CD4-positive, alpha-beta memory T cell (primary cell): ENCODE measurements at places on chromosomes 1 and 21. TPM values are rescaled to one million over a fixed set of nuclear protein-coding genes. Genes with fewer than 3 reads are reported as not detected.

HAO2 gene
- not detected for total RNA-seq

ARHGAP29 gene
- total RNA-seq, result not detected

TBX15 gene
- total RNA-seq, result not detected

GRCh38 chr1:119954476-119955422 is 58.4 kb upstream of the ADAM30 start:
- no peak for DNase-seq

AADACL4 gene
- not detected for total RNA-seq

DNA sequence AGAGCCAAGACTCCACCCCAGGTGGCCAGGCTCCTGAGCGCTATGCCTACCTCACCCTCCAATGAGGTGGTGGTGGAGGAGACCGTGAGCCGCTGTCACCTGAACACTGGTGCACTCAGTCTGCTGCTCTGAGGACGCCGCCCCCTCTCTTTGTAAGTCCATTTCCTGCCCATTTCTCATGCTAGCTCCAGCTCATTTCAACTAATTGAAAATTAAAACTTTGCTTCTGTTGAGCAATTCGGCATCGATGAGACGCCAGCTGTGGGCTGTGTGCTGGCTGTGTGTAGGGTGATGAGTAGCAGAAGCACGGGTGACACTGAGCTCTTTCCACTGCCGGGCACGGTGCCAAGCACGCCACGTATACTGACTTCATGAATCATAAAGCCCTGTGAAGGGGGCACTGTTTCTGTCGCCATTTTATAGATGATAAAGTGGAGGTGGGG is 11.2 kb downstream of the TNFRSF1B start:
- DNase-seq, result peak; percentile 86

DNA sequence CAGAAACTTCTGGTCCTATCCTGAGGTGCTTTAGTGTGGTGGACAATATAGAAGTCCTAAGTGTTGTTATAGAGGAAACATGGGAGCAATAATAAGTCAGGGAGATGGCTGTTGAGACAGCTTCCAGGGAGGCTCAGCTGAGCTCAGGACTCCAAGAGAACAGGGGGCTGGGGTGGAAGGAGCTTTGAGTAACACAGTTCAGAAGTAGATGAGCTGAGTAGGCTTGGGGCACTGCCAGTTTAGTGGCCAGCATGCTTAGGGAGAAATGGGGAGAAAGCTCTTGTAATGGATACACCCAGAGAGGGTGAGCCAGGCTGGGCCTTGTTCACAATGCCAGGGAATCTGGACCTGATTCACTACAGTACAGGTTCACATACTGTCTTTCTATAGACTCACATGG is 201.6 kb downstream of the DAB1 start:
- no peak for DNase-seq

- DNase-seq, result no peak
Observed at GRCh38 chr21:31500982-31501381, 156.9 kb upstream of the TIAM1 start.

CCDC28B gene
- total RNA-seq, result 4.2 TPM

DNA sequence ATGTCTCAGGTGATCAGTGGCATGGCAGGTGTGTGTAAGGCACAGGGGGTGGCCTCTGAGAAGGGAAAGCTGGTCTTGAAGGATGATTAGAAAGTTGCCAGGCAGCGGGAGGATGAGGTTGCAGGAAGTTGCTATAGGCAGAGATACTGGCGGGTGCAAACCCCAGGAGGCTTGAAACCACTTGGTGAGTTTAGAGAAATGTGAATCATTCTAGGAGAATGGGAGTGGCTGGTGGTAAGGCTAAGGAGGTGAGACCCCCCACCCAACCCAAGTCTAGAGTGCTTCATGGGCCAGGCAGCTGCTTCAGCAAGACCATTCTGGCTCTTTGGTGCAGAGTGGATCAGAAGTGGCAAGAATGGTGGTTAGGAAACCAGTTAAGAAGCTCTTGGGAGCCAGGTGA is 9.0 kb downstream of the SH2D2A start:
- no peak for DNase-seq

DNA sequence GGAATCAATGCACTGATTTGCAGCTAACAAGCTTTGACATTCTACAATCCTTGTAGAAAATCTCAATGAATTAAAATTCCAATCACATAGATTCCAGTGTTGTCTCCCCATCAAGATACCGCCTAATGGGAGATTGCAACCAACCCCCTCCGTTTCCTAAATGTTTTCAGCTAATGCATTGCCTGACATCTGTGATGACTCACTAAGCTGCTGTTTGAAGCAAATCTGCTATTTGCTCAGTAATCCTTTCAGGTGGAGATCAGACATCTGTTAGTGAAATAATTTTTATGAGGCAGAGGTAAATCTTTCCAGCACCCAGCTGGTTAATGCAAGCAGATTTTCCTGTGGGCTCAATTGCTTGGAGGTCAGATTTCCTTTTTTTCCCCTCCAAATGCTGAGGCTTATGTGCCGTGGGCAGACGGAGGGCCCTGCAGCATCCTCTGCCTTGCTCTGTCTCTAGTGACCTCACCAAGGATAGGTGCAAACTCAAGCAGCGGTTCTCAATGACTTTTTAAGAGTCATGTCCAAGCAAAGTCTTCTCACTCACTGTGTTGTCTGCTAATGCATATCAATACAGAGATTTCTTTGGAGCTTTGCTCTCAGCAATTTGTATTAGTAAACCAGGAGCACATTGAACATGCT is 91.1 kb upstream of the RAB3GAP2 start:
- DNase-seq, result no peak

- no peak for DNase-seq
Observed at GRCh38 chr1:102174259-102174863, 177.6 kb upstream of the OLFM3 start.

GRCh38 chr1:93051961-93052360 is 27.1 kb upstream of the MTF2 start:
- DNase-seq, result no peak

LCE3D gene
- total RNA-seq, result not detected

CHD5 gene
- 0.06 TPM for total RNA-seq

DNA sequence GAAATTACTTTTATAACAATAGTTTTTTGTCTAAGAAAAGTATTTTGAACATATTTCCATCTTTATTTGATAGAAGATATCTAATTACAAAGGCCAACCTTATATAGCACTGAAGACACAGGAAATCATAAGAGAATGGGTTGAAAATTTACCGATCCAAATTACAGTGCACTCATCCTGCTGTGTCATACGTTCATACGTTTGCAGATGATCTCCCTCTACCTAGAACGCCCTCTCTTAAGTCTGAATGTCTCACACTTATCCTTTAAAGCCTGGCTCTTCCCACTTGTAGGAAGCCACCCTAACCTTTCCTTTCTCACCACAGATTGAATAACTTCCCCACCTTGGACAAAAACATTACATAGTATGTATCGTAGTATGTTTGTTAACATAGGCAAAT is 9.3 kb downstream of the ASH1L start:
- no peak for DNase-seq

GRCh38 chr21:28066596-28067387 is 925.9 kb downstream of the LTN1 start:
- DNase-seq, result no peak

LRRC47 gene
- total RNA-seq, result 54.5 TPM

GRCh38 chr1:198638894-198639635 is at the start of gene PTPRC:
Gene PTPRC (plus strand): TSS chr1:198639040. CDS start chr1:198639269, 229 bp downstream.
- DNase-seq, result no peak

DNA sequence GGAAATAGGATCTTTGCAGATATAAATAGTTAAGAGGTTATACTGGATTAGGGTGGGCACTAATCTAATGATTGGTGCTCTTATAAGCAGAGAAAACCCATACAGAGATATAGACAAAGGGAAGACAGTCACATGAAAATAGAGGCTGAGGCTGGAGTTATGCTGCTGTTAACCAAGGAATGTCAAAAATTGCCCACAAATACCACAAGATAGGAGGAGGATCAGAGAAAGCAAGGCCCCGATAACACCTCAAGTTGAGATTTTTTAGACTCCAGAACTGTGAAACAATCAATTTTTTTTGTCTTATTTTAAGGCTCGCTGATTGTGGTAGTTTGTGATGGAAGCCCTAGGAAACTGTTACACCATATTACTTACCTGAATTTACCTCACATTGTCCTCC is 513.2 kb downstream of the COL11A1 start:
- DNase-seq, result no peak

TSPEAR gene
- not detected for total RNA-seq

DNA sequence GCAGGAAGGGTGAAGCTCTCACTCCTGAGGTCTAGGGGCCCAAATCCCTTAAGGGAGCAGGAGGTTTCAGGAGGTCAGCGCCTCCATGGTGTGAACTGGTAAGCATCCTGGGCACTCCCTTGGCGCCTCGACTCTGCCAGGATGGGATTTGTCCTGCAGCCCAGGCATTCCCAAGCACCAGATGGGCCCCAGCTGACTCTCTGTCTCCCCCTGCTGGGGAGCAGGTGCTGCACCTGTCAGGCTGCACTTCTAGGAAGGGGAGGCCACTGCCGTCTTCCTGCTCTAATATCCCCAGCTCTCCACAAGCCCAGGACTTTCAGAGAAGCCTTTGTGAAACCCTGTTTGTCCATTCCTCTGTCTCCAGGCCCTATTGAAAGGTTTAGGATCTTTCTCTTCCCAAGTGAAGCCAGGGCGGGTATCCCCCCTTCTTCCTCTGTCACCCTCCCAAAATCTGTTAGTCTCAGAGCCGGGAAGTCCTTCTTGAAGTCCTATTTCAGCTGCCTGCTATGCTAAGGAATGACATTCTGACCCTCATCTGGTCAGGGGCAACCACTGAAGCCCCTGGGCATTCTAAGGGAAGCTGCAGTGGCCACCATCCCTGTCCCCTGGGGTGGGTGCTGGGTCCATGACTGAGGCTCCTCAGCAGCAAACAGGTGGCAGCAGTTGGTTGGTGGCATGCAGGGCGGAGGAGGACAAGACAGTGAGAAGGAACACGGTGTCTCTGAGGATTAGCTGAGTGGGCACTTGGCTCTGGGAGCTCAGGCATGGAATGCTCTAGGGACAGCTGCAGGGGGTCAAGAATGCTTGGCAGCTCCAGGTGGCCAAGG is 3.2 kb downstream of the MYBPH start:
- no peak for DNase-seq

DNAJC28 gene
- 1.3 TPM for total RNA-seq

- DNase-seq, result no peak
Observed at GRCh38 chr1:42576935-42577334, 81.3 kb upstream of the PPIH start.

GRCh38 chr1:162905174-162906158 is 44.5 kb upstream of the CCDC190 start:
- no peak for DNase-seq

DNA sequence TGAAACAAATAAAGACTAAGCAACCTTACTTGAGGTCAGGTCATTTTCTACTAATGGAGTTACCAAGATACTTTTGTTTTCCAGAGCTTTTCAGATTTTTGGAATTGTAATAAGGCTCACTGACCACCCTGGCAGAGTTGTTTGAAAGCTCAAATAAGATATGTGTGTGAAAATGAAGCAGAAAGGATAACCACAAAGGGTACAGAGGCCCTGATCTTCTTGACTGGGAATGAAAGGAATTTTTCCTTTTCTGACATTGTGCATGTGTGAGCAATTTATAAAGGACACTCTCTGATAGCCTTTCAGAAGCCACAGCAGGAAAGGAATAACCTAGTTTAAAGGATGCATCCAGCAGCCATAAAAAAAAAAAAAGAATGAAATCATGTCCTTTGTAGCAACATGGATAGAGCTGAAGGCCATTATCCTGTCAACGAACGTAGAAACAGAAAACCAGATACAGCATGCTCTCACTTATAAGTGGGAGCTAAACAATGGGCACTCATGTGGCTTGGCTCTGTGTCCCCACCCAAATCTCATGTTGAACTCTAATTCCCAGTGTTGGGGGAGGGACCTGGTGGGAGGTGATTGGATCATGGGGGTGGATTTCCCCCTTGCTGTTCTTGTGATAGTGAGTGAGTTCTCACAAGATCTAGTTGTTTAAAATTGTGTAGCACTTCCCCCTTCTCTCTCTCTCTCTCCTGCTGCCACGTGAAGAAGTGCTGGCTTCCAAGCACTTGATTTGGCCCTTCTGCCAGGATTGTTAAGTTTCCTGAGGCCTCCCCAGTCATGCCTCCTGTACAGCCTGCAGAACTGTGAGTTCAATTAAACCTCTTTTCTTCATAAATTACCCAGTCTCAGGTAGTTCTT is 3.1 kb upstream of the SRP9 start:
- no peak for DNase-seq
